Uterine smooth muscle cell (primary cell): ENCODE measurements at places on chromosomes 11 and 22. TPM values are rescaled to one million over a fixed set of nuclear protein-coding genes. Genes with fewer than 3 reads are reported as not detected.

OR51E2 gene
- total RNA-seq, result under 0.01 and 0.11 TPM in 2 replicates

OR2AG2 gene
- total RNA-seq, result 0.12 and 0.55 TPM in 2 replicates

ZDHHC24 gene
- total RNA-seq, result 11.4 and 15.9 TPM in 2 replicates

FGF4 gene
- not detected in 2 replicates for total RNA-seq

LRRC32 gene
- 7.5 and 35.9 TPM in 2 replicates for total RNA-seq

OSM gene
- total RNA-seq, result not detected in 2 replicates

SLC37A2 gene
- total RNA-seq, result 2.1 and 6.5 TPM in 2 replicates

MS4A1 gene
- not detected in 2 replicates for total RNA-seq
